ENCODE measurements at places on chromosomes 7 and 10.

- no peak for DNase-seq
Observed at GRCh38 chr7:87456247-87456646, 19.2 kb downstream of the ABCB4 start.

- no peak for DNase-seq
Observed at GRCh38 chr7:38673795-38674194, 42.6 kb upstream of the AMPH start.

- DNase-seq, result no peak
Observed at GRCh38 chr10:29841724-29842649, 207.2 kb upstream of the SVIL start.

- DNase-seq, result no peak
Observed at GRCh38 chr10:89120931-89121763, 86.0 kb downstream of the CH25H start.

Data from testis (tissue), 5 donors.